ENCODE measurements at places on chromosomes 11 and 22.

DNA sequence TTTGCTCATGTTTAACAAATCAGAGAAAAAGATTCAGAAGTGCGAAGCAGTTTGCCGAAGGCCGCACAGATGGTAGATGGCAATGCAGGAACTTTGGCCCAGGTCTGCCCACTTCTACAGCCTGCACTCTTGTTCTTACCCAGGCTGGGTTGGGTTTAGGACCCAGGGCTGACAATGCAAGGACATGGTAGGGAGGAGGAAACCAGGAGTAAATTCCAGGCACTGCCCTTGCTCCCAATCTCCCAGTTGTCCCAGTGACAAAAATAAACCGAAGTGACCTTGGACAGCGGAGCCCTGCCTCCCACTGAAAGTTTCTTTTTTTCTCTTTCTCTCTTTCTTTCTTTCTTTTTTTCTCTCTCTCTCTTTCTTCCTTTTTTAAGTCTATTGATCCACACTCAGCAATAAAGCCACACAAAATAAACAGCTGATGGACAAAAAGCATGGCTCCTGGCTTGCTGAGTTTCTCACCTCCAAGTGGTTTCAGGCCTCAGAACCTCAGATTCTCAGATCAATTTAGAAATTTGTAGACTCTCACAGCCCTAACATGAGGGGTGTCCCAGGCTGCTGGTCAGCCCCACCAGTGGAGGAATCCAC is 33.5 kb upstream of the FCHSD2 start:
- no peak for DNase-seq

DNA sequence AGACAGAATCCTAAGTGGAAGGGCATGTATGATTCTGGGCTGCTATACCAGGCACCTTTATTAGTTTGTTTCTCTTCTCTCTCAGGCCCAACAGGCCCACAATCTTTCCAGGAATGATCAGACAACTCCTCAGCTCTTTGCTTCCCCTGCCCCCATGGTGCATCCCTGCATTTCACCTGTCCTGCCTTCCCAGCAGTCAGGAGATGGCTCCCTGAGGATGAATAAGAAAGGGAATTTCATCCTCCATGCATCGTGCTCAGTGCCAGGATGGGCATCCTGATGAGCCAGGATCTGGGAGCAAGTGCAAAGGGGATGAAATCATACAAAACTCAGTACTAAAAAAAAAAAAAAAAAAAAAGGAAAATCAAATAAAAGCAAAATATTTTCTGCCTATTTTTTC is 18.6 kb upstream of the NTM start:
- DNase-seq, result no peak

GRCh38 chr11:96147906-96148486 is 195.0 kb downstream of the MAML2 start:
- DNase-seq, result no peak

- no peak for DNase-seq
These were observed 27.5 kb upstream of the MTNR1B start for GRCh38 chr11:92941676-92942571.

DNA sequence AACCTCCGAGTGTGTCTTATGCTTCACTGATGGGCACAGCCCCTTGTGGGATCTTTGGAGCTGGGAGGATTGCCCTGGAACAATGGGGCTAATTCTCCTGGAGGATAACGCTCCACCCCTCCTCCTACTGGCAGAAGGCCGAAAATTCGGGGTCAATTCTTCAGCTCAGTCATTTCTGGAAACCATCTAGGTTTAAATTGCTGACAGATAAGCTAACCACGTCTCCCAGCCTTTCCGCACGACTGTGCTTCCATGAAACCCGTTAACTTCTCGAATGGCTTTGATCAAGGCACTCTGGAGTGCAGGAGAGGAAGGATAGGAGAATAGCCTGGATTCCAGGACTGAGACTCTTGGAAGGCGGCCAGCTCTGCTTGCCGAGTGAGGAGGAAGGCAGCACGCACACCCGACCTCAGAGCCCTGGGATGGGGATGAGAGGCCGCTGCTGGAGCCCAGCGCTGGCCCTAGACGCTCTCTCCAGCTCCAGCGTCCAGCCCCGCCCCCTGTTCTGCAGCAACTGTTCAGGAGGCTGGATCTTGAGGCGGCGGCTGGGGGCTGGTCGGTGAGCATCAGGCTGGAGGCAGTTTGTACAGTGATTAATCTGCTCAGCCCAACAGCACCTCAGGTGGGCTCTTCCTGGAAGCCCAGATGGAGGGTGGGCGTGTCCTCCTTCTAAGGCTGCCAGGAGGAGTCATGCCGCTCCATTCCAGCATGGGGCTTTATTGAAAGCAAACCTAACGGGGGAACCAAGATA is 176.7 kb upstream of the NCAM1 start:
- no peak for DNase-seq

DNA sequence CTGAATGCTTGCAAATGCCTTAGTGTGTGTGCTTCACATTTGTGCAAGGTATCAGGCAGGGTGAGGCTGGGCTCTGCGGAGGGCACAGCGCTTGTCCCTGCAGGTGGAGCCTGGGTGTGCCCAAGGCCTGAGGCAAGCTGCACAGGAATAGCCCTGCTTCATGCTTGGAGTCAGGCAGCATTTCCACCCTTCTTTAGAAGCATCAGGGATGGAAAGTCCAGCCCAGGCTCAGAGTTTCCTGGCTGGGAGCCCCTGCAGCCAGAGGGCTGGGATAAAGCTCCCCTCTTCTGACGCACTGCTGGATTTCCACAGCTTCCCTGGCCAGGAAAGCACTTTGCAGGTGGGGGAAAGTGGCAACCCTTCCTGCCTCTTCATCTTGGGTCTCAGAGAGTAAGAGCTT is 63.4 kb downstream of the GALNT18 start:
- no peak for DNase-seq

- no peak for DNase-seq
These were observed 45.1 kb downstream of the AHNAK start for GRCh38 chr11:62501432-62501891.

DNA sequence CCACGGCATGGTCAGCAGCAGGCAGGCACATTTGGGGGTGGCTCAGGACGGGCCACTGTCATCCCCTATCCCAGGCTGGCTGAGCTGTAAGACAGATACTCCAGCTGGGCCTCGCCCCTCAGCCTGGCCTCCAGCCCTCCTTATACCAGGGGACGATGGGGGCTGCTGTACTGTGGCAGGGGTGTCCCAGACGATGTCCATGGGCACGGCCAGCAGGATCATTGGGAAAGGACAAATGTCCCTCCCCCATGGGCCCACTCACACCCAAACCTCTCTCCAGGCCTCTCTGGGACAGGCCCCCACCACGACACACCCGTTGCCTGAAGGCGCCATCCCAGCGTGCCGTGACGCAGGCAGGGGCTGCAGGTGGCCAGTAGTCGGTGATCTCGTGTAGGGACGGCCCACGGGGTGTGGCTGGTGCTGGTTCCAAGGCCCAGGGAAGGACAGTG is 1.5 kb upstream of the IL17REL start:
- DNase-seq, result no peak

DNA sequence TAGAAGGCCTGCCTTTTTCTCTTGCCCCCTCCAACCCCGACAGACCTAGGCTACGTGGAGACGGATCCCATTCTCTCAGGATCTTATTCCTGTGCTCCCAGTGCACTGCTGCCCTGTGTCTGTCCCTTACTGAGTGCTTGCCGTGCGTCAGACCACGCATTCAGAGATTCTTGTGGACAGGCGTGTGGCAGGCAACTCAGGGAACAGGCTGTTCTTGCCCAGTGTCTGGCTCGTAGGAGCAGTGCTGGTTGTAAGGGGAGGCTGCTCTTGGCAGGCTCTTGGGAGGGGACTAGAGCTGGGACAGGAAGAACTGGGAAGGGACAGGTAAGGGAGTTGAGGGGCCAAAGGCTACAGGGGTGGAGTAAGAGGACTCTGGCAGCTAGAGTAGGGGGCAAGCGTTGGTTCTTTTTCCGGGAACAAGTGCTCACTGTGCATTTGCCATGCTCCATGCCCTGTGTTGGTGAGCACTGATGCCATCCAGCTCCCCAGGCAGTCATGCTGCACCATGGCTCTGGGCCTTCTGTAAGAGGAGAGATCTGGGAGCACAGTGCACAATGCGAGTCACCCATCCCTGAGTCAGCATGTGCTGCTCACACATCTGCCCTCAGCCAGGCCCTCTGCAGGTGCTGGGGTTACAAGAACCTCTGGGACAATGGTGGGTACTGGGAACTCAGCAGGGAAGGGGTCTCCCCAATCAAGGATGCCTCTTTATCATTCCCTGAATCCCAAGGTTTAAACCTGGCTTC is 119.1 kb downstream of the TBC1D22A start:
- DNase-seq, result no peak

GRCh38 chr11:62559204-62559603 is 12.6 kb upstream of the AHNAK start:
- no peak for DNase-seq

- no peak for DNase-seq
These were observed 3.5 kb upstream of the POU2F3 start for GRCh38 chr11:120236169-120237107.

- no peak for DNase-seq
These were observed 375.8 kb downstream of the NTM start for GRCh38 chr11:131746201-131746600.

DNA sequence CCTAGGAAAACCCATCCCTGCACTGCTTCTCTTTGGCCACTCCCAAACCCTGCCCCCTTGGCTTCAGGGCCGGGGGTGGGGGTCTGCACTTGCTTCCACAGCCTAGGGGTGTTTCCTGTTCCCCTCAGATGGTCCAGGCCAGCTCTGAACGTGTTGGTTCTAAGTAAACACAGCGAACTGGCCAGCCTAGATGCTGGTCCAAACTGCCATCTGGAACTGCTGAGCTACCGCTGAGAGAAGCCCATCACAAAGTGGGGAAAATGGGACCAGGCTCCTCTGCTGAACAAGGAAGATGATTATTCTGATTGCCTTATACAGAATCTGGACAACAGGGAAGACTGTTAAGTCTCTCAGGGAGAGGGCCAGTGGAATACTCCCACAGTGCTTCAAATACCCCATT is 23.5 kb upstream of the YPEL1 start:
- no peak for DNase-seq

- DNase-seq, result no peak
These were observed 299.3 kb upstream of the DDI1 start for GRCh38 chr11:103737037-103737622.

GRCh38 chr22:28029956-28030355 is 110.9 kb upstream of the PITPNB start:
- no peak for DNase-seq
